ENCODE measurements at places on chromosomes 3 and 15.

DNA sequence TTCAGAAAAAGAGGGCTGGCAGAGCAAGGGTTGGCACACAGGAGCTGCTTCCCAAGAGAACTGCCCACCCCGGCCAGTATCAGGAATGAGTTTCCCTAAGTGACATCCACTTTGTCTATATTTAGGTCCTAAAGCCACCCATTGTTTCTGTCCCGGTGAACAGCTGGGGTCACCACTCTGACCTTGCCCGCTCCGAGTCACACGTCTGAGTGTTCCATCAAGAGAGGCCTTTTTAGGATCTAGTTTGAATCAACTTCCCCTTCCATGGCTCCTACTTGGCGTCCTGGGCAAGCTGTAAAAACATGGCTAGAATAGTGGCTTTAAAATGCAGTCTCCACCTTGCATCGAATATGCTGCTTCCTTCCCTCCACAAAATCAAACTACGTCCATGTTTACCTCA is 109.6 kb upstream of the ARHGEF3 start:
- no peak for DNase-seq

DNA sequence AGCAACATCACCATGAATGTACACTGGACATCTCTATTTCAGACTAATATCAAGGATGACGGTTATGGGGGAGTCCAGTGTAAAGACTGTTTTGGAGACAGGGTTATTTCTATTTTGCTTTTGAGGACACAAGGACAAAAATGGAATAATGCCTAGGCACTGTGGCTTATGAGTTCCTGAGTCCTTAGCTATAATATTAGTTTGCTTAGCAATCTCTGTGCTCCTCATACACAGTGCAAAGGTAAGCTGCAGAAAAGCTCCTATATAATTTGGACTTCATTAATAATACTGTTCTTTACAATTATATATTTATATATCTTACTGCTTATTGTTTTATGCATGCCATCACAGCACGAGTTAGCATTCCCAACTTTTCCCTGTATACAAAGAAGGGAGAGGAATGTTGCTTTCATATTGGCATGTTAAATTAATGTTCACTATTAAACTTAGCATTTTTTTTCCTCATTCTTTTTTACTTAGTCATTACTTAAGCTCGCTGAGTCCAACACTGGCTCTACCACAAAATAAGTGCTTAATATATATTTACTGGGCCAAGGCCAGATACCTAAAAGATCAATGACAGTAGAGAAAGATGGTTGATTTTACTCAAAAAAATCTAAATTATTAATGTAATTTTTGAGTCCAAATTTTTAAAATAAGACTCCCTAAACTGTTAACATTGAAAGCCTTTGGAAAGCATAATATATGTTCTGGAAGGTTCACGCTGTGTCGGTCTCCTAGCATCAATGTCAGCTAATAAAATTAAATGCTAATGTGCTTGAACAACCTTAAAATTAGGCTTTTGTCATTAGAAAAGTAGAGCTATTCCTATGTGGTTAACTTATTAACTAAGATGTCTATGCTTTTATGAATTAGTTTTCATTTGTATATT is 13.8 kb downstream of the THBS1 start:
- DNase-seq = no peak

DNA sequence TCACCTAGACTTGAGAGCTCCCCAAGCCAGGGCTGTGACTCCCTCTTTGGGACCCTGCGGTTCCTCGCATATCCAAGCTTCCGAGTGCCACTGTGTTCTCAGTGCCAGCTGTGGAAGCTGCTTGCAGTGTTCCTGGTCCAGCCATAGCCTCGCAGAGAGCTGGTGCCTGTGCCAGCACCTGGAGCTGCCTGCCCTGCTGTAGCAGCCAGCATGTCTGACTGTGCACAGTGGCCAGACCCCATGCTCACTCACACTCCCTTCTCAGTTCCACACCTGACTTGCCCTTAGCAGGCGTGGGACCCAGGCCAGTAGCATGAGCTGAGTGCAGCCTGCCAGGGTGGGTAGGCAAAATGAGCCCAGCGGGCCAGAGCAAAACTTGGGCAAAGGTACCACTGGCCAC is 25.3 kb downstream of the LRRC49 start:
- no peak for DNase-seq

DNA sequence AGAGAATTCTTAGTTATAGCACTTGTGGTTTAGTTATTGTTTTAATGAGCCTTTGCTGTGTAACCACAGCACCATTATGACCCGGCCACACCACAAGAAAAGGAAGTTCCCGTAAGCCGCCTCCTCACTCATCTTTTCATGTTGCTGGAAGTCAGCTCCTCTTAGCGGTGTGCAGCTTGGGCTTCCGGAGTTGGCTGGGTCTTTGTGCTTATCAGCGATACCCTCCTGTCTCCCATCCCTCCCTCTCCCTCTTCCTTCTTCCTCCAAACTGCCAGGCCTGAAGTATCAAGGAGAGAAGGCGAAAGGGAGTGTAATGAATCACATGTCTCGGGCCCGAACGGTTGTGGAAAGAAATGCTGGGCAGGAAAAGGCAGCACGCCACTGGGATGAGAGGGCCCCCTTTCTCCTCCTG is 353.5 kb downstream of the MCTP2 start:
- no peak for DNase-seq

DNA sequence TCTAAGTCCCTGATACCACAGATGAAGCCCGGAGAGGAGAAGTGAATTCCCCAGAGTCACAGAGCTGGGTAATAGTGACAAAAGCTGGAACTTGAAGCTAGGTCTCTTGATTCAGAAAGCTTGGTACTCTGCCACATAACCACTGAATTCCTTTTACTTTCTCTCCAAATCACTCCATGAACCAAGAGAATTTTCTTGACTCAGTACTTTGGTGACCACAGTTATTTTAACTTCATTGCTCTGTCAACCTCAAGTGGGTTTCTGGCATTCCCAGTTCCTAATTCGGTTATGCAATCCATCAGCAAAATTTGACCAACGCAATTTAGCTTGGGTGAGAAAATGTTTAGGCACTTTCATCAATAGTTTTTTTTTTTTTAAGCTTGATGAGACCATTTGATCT is 61.0 kb upstream of the PPARG start:
- DNase-seq = peak; percentile 80

GRCh38 chr3:113533534-113533892 is 1.2 kb downstream of the SIDT1 start:
- DNase-seq = no peak

- DNase-seq = no peak
Observed at GRCh38 chr3:86149054-86149453, 841.9 kb downstream of the VGLL3 start.

- no peak for DNase-seq
Observed at GRCh38 chr3:85881833-85882393, 923.1 kb downstream of the CADM2 start.

DNA sequence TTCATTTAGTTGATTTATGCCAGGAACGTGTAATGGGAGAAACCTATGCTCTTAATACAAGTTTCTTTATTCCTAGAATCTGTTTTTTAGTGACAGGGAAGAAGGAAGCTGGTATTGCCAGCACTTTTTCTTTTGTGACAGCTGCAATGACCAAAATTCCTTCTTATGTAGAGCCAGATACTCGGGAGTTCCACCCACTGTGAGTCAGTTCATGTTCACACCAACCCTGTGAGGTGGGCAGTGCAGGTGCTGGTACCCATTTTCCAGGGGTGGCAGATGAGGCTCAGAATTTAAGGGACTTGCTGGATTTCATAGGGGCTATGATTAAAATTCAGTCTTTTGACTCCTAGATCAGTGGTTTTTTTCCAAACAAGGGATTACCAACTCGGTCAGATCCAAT is 34.7 kb downstream of the OXNAD1 start:
- no peak for DNase-seq
